ENCODE measurements at places on chromosomes 5 and 9.

DNA sequence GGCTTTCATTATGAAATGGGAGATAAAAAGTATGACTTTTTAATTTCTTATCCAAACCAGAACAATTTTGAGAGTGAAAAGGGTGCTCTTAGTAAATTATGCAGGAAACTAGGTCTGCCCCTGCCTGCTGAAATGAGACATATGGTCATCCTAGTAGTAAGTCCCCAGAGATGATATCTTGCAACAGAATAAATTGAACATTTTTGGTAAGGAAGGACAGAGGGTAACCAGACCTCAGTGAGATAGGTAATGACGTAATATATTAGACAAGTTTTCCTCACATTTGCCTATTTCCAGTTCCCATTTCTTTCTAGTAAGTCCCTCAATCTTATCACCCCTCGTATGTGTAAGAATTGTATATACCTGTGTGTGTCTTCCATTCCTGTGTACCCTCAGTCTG lies 91.8 kb downstream of the EQTN start:
- DNase-seq: no peak

DNA sequence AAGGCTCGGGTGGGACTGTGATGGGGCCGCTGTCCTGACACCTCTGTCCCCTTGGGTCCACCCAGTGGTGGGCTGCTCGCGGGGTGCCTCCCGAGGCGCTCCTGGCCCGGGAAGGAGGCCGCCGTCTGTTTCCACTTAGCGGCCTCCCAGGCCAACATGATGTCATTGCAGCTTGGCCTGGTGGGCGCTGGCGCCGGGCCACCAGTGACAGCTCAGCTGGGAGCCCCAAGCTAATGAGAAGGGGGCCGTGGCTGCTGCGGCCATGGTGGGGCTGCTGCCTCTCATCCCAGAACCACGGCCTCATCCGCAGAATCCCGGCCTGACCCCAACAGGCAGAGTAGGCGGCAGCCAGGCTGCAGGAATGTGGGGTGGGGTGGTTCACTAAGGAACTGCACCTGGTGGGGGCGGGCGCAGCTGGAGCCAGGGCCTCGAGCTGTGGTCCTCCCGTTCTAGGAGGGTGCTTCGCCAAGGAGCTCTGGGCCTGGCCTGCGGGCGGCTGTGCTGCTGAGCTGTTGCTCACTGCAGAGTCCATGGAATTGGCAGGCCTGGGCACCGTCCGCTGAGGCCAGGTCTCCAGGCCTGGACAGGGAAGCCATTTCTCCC lies 123.5 kb upstream of the COL5A1 start:
- no peak for DNase-seq

DNA sequence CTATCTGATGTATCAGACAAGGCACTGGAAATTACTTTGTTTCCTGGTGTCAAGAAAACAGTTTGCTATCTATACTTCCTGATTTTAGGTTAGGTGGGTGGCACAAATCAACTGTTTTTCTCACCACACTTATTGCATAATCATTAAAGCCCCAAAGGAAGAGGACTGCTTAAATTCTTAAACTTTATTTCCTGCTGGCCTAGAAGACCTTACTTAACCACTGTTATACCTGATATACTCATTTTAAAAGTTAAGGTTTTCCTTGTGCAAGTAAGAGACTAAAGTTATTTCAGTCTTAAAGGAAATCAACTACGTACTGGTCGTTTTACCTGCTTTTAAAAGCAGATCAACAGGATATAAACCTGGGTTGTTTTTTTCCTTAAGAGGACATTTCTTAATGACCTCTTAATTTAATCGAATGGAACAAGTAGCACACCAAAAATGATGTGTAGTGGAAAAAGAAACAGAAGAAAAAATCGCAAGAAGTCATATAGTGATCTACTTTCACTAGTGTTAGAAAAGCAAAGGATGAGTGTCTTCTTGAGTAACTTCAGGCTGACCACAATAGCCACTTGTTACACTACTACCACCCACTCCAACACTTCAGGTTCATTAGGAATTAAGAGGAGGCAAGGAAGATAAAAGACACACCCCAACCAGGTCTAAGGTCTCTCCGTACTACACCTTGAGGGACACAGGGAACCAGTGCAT lies 974 bp downstream of the CLINT1 start:
- DNase-seq: no peak

DNA sequence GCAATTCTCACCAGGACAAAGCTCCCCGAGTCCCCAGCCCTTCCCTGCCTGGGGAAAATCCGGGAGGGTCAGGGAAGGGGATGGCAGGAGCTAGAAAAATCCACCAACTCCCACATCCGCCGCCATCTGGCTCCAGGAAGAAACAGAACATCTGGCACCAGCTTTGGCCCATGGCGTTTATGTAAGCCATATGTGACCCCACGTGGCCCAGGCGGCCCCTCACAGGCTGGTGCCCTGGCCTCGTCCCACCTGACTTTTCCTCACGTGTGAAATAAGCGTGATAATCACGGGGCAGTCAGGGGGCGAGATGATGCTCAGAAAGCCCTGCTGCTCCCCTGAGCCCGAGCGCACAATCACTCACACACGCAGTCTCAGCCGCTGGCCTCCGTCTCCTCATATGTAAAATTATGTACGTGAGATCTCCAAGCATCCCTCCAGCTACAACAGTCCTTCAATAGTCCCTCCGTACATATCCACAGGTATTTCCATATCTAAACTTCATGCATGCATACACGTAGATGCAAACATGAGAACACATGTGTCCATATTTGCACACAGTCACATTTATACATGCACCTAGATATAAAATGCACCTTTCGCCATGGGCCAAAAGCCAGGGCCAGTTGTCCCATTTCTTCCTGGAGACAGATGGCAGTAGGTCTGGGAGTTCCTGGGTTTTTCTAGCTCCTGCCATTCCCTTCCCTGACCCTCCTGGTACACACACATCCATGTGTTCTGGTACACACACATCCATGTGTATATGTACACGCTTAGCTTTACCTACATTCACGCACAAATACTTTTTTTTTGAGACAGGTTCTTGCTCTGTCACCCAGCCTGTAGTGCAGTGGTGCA lies 28.9 kb downstream of the PLPP7 start:
- no peak for DNase-seq

DNA sequence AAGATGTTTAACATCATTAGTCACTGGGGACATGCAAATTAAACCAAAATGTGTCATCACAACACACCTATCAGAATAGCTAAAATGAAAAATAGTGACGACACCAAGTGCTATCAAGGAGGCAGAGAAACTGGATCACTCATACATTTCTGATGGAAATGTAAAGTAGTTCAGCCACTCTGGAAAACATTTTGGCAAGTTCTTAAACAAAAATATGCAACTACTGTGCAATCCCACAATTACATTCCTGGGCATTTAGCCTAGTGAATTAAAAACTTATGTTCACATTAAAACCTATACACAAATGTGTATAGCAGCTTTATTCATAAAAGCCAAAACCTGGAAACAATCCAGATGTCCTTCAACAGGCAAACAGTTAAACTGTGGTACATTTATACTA lies 53.1 kb downstream of the SVEP1 start:
- DNase-seq: peak; percentile 59

All from AG04449 (cell line).